ENCODE measurements at places on chromosomes 12 and 14.

DNA sequence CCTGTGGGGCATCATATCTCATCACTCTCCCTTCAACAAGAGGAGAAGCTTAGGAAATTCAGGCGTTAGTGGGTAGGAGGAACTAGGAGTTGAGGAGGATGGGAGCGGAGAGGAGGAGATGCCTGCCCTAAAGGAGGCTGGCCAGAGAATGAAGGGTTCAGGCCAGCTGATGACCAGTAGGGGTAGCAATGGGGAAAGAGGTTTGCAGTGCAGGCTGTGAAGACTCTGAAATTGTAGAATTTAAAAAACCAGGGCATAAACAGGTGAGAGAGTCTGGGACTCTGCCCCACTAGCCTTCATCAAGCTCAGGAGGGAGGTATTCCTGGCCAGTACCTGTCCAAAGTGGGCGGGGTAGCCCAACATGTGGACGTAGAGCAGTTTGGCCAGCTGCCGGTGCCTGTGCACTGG, 809 bp downstream of the AP1G2 start:
- DNase-seq = no peak

- no peak for DNase-seq
Measured at GRCh38 chr12:102436867-102437266, 43.5 kb downstream of the IGF1 start.

- no peak for DNase-seq
Measured at GRCh38 chr12:15584366-15585041, 204.7 kb downstream of the EPS8 start.

DNA sequence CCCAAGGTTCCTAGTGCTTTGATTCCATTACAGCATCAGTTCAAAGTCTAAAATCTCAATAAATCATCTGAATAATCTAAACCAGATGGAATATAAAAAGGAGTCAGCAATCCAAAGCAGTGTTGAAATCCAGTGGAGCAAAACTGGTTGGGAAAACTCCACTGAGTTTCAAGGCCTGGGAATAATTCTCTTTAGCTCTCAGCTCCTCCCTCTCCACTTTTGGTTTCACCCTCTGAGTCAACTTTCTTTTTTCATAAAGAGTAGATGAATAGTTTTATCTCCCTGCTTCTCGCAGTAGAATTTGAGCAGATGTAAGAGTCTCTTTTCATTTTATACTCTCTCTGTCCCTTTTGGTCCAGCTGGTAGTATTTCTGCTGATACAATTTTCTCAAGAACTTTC, 338.6 kb downstream of the APAF1 start:
- DNase-seq = no peak

DNA sequence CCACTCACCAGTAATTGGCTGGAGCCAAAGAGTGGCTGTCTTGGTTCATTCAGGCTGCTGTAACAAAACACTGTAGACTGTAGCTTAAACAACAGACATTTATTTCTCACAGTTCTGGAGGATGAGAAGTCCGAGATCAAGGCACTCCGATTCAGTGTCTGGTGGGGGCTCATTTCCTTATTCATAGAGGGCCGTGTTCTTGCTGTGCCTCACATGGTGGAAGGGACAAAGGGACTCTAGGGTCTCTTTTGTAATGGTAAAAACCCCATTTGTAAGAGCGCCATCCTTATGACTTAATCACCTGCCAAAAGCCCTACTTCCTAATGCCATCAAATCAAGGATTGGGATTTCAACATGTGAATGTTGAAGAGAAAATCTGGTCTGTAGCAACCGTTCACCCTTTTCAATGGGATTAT, 34.7 kb upstream of the CDKN3 start:
- no peak for DNase-seq

DNA sequence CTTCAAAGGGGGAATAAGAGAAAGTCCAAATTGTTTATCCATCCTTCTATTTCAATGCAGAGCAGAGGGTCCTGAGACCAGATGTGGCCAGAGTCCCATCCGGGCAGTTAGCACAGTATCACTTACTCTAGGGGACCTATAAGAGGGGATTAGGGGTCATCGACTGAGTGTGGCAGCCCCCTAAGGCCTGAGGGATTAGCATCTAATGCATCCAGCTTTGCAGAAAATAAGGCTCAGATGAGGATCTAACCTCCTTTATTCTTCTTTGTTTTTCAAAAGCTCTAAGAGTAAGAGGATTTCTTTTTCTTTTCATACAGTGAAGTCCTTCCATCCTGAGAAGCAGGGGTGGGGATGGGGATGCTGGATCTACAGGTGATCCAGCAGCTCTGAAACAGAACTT, 43.5 kb downstream of the NEUROD4 start:
- DNase-seq = no peak

- no peak for DNase-seq
Measured at GRCh38 chr12:110937104-110937641, 16.8 kb upstream of the MYL2 start.

- DNase-seq = no peak
Measured at GRCh38 chr12:32482226-32482625, 82.9 kb downstream of the FGD4 start.

GRCh38 chr12:94245631-94246383, 97.4 kb downstream of the PLXNC1 start:
- DNase-seq = no peak

DNA sequence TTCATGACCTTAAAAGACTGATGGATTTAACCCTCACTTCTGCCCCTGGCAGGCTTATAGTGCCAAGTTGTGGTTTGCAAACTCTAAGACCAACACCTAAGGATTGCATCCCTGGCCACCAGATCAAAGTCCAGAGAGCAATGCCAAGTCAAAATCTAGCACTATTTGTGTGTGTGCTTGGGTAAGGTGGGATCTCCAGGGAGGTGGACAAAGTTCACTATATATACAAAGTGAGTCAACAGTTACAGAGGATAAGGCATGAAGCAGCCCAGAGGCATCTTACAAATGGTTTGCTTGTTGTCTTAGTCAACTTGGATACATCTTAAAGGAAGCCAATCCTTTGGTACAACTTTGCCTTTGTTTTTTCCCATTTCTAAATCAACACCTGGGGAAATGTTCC, 137.3 kb downstream of the MSRB3 start:
- DNase-seq = no peak

- no peak for DNase-seq
Measured at GRCh38 chr14:42113358-42114069, 506.8 kb downstream of the LRFN5 start.

DNA sequence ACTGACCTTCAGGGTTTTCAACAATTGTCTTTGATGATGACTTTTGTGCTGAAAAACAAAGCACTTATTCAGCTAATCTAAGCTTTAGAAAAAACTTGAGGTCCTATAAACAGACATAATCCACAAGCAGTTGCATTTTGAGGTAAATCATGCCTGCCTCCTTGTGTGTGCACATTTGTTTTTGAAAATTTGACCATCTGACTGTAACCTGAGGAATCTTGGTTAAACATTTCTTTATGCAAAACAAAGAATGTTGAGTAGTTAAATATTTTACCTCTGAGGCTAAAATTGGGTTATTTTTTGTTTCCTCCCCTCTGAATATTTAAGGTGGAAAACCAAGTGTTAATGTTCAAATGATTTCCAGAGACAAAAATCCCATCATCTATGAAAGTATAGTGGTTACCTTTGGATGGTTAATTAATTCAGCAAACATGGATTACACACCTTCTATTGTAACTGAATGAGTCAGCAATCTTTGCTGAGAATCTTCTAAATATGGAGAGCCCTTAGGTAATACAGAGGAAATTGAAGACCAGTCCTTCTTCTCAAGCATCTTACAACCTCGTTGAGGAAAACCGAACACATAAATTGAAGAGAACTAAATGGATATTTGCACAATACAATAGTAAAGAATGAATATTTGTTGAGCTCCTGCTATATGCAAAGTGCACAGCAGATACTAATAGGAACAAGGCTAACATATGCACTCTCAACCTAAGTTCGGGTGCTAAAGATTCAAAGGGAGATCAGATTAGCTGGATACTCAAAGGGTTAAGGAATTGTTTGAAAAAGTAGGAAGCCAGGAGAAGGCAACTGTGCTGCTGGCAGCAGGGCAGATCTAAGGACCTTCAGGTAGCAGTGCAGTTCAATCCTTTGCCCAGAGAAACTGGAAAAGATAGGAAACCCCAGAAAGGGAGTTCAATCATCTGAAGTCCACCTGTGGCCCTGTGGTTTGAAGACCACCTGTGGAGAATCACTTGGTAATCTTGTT, 115.2 kb downstream of the BMP4 start:
- no peak for DNase-seq

DNA sequence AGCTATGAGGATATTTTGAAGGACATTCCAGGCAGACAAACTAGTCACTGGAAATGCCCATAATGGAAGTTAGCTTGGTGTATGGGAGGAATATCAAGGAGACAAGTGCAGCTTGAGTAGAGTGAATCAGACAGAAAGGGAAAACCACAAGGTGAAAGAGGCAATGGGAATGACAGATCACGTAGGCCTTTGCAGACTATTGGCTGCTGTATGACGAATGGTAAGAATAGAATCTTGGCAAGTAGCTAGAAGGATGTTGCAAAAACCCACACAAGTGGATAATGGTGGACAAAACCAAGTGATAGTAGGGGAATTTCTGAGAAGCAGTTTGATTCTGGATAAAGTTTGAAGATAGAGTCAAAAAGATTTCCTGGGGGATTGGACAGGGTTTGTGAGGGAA, 196.9 kb upstream of the NOVA1 start:
- DNase-seq = no peak

DNA sequence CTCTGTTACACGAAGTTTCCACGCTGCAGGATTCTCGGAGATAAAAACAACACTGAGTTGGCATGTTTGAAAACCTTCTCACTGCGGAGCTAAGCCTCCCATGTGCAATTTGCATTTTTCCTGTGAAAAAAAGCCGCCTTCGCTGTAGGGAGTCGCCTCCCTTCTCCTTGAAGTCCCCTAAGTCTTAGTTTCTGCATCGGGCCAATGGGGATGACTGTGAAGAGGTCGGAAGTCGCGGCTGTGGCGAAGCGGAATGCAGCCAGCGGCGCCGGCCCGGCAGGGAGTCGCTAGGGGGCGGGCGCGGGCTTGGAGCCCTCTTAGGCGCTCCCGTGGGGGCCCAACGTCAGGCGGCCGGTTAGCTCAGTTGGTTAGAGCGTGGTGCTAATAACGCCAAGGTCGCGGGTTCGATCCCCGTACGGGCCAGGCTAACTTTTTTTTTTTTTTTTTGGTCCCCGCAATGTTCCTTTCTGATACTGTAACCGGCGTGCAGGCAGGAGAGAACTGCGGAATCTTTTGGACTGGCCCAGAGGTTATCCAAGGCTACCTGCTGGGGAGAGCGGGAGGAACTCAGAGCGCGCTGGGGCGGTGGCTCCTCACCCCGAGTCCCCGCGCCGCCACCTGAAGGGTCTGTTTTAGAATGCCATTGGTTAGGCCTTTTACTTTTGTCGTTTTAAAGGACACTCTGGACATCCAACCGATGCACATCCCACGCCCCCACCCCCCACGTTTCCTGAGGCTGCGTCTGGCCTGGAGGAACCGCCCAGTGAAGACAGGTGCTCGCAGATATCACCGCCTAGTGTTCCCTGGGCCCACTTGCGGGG, 2.6 kb upstream of the ZNF839 start:
- peak; percentile 85 for DNase-seq

DNA sequence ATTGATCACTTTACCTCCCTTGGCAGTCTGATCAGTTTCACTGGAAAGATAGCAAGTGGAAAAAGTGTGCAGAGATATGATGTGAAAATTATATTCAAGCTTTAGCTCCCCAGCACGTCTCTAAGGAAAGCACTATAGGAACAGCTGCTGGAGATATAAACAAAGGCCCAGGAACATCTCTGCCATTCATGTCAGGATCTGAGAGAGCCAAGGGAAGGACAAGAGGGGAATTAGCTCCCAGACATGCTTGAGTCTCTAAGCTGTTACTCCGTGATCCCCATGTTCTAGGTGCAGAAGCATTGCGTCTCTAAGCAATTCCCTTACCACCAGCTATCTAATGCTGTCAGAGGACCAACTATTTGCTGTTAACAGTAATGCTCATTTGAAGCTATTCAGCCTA, 700.2 kb downstream of the DIO2 start:
- no peak for DNase-seq
